ENCODE measurements at places on chromosomes 5 and 9.

DNA sequence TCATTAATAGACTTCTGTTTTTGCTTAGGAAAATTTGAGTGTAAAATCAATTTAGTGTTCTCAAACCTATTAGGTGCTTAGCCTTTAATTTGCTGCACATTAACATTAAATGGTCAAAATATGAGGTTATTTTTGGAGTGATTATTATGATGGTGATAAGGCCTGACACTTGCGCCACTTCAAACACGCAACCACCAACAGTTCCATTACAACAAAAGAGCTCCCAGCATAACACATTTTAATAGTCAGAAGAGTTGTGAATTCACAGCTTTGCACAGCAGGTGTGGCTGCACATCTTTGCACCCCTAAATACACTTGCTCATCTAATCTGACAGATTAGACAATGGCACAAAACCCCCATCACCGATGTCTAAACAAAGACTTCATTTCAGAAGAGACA, 940.7 kb downstream of the NR2F1-AS1 start:
- ATAC-seq = no peak

DNA sequence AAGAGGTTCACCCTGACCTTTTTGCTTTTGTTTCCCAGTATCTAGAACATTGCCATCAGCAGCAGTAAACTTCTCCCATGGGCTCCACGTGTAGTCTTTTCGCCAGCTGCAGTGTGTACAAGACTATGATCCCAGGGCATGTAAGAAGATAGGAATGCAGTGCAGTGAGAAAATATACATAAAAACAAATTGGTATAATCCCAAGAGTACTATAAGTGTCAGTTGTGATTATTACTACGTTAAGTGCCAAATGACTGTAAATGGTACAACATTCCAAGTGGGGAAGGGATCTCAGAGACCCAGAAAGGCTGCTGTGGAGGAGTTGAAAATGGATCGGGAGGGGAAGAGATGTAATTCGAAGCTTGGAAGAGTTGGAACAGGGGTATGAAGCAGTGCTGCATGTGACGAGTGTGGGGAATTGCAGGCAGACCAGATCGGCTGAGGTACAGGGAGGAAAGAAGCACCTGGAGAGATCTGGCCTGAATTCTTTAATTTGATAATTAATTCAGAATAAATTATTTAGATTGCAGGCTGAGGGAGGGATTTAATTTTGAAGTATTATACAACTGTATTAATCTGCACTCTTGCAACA, 95.1 kb downstream of the FBXL7 start:
- ATAC-seq = no peak

- ATAC-seq = no peak
These were observed 483 bp upstream of the PLPP6 start for GRCh38 chr9:4661611-4662010.

- no peak for ATAC-seq
These were observed 1479.3 kb upstream of the CDH9 start for GRCh38 chr5:28517691-28518090.

DNA sequence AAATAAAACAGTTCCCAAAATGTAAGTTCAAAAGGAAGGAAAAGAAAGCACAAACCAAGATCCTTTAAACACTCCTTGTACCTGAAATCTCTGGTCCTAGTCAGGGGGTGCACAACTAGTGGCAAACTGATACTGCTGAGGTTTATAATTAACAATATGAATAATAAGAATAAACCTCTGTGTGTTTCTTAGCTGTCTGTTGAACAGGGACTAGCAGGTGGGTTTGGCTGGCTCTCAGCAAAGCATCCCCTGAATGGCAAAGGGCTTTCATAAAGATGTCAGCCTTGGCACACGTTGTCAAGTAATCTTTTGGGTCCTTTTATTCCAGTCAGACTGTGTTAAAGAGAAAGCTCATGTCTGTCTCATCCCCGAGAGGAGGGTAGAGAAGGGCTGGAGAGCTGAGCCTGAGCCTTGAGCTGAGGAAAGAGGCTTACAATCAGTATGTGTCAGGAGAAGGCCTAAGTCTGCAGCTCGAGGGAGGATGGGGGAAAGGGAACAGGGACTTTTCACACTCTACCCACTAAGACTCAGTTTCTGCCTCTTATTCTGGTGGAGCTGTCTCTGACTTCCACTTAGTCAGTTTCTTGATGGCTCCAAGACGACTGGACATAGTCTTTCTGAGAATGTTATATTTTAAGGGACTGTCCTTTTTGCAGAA, 123.0 kb downstream of the GALNT10 start:
- no peak for ATAC-seq

GRCh38 chr5:57292336-57292735, 118.5 kb downstream of the GPBP1 start:
- ATAC-seq = no peak

GRCh38 chr5:59246145-59246869, 647.2 kb downstream of the PDE4D start:
- peak; percentile 80 for ATAC-seq

GRCh38 chr5:154771383-154771901, 16.3 kb downstream of the LARP1 start:
- ATAC-seq = peak; percentile 95

DNA sequence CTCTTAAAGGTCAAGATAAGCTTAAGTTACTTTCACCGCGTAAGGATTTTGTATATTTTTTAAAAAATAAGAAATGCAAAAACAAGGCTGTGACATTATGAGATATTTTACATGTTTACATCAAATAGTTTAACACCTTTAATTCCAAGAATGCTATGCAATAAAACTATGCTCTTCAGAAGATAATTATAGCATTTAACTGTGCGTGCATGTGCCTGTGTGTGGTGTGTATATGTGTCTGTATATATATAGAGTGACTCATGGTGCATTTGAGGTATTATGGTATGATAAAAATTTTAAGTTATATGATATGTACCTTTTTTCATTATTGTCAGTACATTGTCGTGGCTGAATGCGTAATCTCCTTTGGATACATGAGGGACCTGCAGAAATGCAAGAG, 539.3 kb downstream of the PDE4D start:
- ATAC-seq = no peak

GRCh38 chr9:2317591-2317990, 302.4 kb downstream of the SMARCA2 start:
- no peak for ATAC-seq

DNA sequence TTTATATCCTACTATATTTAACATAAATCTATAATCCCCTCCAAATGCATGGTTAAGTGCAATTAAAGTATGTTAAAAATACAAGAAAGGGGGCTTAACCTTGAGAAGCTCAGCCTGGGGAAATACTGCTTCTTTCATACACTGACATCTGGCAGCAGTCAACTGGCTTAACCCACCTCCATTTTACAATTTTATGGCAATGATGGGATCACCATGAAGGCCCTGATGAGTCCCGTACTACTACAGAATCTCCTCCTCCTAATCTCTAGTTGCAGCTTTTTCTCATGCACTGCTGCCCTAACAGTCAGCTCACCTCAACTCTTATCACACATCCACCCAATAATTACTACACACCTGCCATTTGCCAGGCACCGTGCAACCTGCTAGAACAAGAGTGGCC, 40.9 kb downstream of the ZNF608 start:
- no peak for ATAC-seq

- peak; percentile 23 for ATAC-seq
These were observed at the start of gene PCDHGC4 for GRCh38 chr5:141484641-141485311. TSS of gene PCDHGC4 (plus strand) at chr5:141485030. CDS start at chr5:141485174, 144 bp downstream.

- ATAC-seq = no peak
These were observed 85.2 kb downstream of the KIAA1958 start for GRCh38 chr9:112571624-112572355.
